AG09319 (cell line): ENCODE measurements at places on chromosomes 16 and 17.
A peak's percentile ranks its signal among the peaks of the same experiment; 100 is the strongest.

- DNase-seq: no peak
These were observed 21.3 kb downstream of the C16orf95 start for GRCh38 chr16:87295661-87296531.

DNA sequence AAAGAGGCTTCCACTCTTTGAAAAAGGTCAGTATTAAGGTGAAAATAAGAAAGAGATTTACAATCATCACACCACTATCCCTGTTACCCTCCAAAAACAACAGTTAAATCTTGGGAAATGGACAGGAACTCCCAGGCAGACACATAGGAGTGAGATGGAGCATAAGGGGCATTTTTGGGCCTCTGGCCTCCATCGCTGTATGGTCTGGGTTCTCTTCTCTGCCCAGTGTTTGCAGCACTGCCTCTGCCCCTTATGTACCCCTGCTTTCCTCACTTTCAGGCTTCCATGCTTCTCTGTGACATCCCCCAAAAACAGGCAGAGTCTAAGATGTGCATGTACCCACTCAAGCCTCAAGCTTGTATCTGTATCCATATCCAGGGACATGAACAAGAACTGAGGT is 630 bp upstream of the HOXB2 start:
- DNase-seq: no peak

DNA sequence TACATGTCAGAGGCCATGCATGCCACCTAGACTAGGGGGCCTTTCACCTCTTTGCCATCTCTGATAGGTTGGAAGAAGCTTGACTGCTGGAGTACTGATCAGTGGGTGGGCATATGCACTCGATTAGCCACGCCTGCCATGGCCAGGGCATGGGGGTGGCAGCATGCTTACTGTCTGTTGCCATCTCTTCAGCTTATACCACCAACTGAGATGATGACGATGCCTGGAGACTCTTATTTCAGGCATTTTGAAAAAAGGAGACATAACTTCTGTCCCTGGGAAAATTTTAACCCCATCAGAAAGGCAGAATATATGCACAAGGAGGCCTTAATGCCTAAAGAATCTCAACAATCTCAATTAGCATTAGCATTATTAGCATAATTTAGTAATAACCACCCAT is 60.8 kb downstream of the MSI2 start:
- DNase-seq: no peak

GRCh38 chr16:64971171-64971570 is 150.7 kb downstream of the CDH11 start:
- no peak for DNase-seq

DNA sequence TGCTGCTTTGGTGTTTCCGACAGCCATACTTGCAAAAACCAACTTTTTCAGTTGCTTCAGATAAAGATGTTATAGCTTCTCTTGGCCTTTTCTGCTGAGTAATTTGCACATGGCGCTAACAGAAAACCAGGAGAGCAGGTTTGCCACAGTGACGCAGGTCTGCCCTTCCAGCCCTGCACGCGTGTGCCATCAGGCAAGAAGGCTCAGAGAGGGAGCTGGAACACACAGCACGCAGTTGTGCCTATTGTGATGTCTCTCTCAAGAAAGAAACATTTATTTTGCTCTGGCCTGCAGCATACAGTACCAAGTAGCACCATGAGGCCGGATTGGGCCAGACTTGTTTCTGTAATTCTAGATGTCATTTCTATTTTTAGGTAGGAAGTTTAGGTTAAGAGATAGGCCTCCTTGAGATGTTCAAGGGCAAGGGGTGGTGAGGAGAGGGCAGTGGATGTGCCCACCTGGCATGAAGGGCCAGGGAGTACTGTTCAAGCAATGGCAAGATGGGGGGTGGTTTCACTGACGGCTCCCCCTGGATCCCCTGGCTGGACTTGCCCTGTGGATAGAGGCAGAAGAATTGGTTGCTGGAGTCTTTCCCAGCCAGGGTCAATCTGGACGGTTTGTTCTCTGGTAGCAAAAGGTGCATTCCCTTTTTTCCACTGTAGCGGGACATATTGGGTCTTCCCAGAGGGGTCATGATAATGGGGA is 1.9 kb downstream of the CBX2 start:
- no peak for DNase-seq

DNA sequence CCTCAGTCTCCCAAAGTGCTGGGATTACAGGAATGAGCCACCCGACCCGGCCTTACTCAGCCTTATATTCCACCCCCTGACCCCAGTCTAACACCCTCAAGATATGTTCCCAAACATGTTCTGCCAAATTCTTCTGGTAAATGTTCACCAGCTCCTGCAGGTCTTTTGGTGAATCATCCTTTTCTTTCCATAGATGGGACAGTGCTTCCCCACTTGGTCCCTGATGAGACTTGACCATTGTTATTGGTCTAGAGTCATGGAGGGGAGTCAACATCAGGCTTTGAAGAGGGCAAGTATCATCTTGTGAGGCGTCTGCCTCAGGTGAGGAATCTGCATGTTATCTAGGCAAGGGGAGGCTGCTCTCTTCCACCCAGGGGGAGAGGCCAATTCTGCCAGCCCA is 10.4 kb upstream of the RUNDC3A start:
- DNase-seq: no peak

DNA sequence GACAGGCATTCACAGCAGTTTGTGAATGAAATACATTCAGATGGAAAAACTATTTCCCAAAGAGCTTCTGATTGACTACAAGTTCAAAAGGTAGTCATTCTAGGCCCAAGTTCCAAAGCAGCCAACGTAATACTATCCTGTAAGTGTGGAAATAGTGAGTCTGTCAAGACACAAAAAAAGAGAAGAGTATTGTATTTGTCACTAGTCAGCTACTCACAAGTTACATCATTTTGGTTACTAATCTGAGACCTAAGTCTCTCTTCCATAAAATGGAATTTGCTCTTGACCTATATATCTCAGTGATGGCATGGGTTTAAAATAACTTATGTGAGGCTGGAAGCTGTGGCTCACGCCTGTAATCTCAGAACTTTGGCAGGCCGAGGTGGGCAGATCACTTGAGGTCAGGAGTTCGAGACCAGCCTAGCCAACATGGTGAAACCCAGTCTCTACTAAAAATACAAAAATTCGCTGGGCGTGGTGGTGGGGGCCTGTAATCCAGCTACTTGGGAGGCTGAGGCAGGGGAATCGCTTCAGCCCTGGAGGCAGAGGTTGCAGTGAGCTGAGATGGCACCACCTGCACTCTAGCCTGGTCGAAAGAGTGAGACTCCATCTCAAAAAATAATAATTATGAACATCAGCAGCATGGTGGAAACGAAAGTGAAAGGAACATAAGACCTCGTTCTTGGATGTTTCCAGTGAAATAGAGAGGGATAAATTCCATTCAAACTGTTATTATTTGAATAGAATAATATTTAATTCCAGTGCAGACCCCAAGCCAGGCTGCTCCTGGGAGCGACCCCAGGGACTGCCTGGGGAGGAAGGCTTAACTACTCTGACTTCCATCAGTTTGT is 2.9 kb downstream of the CMC2 start:
- no peak for DNase-seq

DNA sequence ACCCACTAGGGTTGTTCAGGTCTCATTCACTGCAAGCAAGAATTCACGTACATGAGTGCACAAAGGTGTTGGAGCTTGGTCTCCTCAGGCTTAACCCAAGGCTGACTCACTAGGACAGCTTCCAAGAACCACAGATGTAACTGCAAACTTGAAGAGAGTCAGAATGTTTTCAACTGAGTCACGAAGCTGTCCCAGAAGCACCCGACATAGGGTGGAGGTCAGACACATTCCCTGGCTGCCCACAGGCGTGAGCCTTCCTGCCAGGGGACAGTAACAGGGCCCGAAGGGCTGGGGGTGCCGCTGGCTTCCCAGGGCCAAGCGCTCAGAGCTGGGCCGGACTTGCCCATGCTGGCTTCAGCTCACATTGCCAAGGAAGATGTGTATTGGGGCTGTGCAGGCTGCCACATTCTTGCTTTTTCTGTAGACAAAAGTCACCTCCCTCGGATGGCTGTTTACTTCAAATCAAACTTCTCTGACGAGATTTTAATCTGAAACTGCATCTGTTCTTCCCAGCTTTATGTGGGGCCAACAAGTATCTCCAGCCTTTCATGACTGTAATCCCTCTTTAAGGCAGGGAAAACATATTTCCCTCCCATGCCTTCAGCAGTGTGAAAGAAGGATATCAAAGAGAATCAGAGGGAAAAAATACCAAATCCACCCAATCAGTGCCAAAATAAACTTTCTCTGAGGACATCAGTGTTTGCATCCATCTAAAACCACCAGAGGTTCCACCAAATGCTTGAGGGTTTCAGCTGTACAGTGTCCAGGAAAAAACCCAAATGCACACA is 14.3 kb downstream of the CMTM3 start:
- DNase-seq: peak; percentile 79

- no peak for DNase-seq
These were observed 15.9 kb upstream of the ARHGAP17 start for GRCh38 chr16:25031132-25031440.

- no peak for DNase-seq
These were observed 79.8 kb downstream of the TBC1D16 start for GRCh38 chr17:79955691-79956440.

DNA sequence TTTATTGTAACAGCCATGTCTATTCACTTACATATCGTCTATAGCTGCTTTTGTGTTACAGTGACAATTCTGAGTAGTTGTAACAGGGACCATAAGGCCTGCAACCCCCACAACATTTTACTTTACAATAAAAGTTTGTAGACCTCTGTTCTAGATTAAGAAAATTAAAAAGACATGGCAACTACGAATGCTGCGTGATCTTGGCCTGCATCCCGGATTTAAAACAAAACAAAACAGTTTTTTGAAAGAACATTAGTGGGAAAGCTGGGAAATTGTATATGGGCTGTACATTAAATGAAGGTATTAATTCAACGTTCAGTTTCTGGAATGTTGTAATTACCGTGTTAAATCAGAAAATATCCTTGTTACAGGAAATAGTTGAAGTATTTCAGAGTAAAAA is 64.1 kb downstream of the RMI2 start:
- DNase-seq: no peak

- no peak for DNase-seq
These were observed 3.4 kb downstream of the PLEKHH3 start for GRCh38 chr17:42673266-42673884.

DNA sequence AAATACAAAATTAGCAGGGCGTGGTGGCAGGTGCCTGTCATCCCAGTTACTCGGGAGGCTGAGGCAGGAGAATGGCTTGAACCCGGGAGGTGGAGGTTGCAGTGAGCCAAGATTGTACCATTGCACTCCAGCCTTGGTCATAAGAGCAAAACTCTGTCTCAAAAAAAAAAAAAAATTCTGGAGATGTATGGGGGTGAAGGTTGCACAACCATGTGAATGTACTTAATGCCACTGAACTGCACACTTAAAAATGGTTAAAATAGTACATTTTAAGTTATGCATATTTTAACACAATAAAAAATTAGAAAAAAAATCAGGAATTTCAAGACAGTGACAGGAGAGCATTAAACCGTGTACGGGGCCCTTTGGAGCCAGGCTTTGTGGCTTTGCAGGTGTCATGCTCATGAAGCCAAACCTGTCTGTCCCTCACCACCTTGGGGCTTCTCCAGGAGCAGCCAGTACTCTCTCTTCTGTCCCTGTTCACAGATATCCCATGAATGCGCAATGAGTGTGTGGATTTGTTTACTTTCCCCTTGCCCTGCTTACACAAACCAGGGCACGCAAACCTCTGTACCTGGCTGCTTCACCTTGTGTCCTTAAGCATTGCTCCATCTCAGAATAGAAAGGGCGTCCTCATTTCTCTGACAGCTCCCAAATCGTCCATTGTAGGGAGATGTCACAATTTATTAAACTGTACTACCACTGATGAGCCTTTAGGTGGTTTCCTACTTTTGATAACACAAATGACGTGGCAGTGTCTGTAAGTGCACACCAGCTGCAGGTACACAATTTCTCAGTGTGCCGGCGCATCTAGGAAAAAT is 58.2 kb upstream of the CBX4 start:
- DNase-seq: no peak

DNA sequence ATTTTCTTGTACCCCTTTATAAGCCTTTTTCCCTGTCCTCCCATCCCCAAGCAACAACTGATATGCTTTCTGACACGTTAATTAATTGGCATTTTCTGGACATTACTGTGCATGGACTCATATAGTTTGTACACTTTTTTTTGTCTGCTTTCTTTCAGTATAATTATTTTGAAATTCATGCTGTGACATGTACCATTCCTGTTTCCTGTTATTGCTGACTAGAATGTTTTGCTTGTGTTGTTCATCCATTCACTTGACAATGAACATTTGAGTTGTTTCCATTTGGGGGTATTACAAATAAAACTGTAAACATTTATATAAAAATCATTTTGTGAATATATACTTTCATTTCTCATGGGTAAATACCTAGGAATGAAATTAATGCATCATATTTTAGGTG is 50.6 kb downstream of the RBBP6 start:
- DNase-seq: no peak

DNA sequence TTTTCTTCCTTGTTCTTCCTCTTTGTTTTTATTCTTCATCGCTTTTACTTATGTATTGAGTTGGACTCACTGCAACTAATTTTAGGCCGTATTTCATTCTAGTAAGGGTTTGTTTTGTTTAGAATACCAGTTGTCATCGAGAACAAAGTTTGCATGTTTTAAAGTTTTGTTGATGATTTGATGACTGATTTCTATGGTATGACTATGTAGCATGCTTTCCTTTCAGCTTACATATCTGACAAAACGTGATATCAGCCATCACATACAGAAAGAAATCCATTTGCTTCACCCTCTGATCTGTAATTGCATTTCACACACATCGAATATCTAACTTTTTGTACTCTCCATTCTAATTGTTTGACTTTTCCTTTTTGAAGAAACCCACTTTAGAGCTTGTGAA is 4.0 kb downstream of the PRKCA start:
- DNase-seq: no peak
